Choroid plexus epithelial cell (primary cell): ENCODE measurements at places on chromosomes 6 and 20.

DNA sequence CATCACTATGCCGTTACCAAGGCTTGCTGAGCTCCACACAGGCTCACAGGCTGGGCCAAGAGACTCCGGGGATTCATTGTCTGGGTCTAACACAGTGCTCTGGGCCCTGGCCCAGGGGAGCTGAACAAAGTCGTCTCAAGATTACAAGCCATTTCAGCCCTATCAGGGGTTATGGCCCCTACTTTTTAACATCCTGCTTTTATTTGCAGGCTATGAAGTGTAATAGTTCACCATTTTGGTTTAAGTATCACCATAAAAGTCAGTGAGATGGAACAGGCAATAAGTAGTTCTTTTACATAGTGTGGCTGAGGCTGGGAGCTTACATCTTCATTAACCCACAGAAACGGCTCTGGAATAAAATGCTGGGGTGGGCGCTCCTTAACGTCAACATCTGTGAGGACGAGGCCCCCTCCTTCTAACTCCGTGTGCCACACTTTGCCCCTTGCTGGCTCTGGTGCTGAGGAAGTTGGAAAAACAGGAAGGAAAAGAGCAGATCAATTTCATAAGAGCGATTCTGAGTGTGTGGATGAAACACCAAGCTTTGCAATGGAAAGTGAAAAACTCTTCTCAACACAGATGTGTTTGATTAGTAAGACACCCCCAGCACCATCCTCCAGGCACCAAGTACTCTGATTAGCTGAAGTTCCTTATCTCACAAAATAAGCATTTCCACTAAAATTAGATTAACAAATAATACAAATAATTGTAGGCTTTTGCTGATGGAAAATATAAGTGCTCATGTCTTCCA lies 447.3 kb downstream of the MAFB start:
- no peak for DNase-seq

- no peak for DNase-seq
Measured at GRCh38 chr20:25071734-25072133, 10.2 kb downstream of the VSX1 start.

DNA sequence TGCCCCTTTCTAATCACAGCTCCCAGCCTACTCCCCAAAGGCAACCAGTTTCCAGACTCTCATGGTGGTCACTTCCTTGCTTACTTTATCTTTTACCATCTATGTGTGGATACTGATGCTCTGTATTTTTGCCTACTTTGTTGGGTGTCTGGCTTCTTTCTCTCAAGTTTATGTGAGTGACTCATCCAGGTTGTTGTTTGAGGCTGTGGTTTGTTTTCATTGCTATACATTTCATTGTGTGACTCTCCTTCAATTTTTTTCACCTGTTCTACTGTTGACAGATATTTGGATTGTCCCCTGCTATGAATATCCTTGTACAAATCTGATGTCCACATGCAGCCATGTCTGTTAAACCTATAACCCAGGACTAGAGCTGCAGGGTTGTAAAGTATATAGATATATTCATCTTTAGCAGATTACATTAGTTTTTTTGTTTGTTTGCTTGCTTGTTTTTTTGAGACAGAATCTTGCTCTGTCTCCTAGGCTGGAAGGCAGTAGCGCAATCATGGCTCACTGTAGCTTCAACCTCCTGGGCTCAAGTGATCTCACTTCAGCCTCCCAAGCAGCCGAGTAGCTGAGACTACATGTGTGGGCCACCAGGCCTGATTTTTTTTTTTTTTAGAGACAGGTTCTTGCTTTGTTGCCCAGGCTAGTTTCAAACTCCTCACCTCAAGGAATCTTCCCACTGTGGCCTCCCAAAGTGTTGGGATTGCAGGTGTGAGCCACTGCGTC lies 72.9 kb upstream of the EEF1E1 start:
- no peak for DNase-seq

- peak; percentile 49 for DNase-seq
Measured at GRCh38 chr6:34350137-34350933, 42.1 kb downstream of the NUDT3 start.

- DNase-seq: no peak
Measured at GRCh38 chr6:110101885-110102284, 77.6 kb downstream of the WASF1 start.

- no peak for DNase-seq
Measured at GRCh38 chr6:128168244-128168643, 267.4 kb upstream of the THEMIS start.

GRCh38 chr20:24662752-24663365 lies 193.4 kb downstream of the SYNDIG1 start:
- no peak for DNase-seq
